ENCODE measurements at places on chromosomes 16 and 17.

DNA sequence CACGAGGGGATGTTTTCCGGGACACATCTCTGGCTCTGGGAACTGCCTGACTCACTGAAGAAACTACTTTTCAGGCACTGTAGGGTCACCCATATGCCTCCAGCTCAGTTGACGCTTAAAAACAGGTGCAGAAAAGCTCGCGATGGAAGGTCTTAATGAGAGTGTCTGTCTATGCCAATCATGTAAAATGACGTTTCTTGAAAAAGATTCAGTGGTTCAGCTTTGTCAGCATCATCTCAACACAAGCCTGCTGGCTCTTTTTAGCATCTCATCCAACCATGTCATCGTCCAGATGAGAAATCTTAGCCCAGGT lies 27.5 kb downstream of the OR1D5 start:
- DNase-seq = no peak

- no peak for DNase-seq
Observed at GRCh38 chr16:73020409-73020884, 27.5 kb downstream of the ZFHX3 start.

DNA sequence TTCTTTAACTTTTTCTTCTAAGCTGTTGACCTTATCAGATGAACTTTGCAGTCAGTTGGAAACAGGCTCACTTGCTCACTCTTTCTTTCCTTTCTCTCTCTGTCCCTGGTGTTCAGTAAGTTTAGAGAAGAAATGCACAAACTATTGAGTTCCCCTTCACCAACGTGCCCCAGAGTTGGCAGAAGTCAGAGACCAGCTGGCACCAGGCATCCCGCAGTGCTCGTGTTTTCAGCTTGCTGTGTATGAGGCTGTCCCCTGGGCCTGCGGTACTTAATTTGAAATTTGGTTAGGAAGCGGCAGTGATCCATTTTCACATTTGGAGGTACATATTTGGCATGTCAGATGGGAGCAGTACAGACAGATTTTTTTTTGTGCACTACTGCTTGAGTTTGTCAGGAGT lies 258.6 kb downstream of the SNX29 start:
- no peak for DNase-seq

- DNase-seq = no peak
Observed at GRCh38 chr17:14428648-14429029, 127.8 kb downstream of the HS3ST3B1 start.

DNA sequence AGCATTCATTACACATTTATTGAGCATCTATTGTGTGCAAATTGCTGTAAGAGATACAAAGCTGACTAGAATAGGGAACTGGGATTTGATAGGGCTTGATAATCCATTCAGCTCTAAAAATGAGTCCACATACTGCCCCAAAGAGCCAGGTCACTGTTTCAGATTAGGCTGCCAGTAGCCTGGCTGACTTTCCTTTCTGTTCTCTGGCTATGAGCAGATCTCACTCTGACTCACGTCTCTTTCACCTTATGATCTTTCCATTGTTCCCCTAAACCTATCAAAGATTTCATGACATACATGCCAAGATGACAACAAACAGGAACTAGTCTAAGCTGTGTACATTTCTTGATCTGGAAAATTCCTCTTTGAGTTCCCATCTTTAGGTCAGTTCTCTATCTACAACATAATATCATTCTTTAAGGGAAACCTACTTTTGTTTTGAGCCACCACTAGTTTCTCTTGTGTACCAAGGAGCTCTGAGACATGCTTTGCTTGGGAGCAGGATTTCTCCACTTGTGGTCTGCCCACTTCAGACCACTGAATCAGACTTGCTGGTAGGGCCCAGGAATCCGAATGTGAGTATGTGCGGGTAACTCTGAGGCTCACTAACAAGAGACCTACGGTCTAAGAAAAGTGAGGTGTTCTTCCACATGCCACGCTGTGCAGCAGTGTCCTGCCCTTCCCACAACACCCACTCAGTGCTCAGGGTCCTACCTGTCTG lies 40.9 kb upstream of the ICAM2 start:
- no peak for DNase-seq

Measured in activated naive CD8-positive, alpha-beta T cell treated with anti-CD3 and anti-CD28 coated beads, Interleukin-2, amount 50 U/mL, for 16 hours (primary cell).